GF-D8 (cell line): ENCODE measurements at places on chromosomes 3 and 15.

GRCh38 chr3:83023086-83023485 is 1261.6 kb upstream of the GBE1 start:
- no peak for DNase-seq

DNA sequence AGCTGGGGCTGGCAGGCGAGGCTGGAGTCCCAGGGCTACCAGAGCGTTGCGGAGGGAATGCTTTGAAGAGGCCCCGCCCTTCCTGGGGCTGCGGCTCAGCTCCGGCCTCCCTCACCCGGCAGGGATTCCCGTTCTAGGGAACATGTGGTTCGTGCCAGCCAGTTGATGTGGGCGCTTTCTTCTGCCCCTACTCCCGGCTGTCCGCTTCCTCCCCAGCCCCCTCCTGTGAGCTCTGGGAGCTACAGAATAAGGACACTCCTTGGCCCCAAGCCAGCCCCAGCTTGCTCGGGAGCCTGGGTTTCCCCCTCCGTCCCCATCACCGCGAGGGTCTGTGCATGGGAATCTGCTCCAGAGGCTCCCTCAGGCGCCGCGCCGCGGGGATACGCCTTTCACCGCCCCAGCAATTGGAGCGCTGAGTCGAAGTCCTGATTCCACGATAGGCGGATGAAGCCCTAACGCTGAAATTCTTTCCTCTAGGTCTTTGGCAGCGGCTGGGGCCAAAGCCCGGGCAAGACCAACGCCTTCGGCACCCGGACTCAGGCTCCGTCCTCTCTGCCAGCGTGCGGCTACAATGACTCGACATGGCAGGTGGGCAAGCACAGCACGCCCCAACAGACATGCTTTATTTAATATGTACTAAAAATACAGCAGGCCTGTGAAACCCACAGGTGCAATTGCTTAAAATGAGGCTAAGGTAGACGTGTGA is 69.5 kb downstream of the KLF15 start:
- no peak for DNase-seq

DNA sequence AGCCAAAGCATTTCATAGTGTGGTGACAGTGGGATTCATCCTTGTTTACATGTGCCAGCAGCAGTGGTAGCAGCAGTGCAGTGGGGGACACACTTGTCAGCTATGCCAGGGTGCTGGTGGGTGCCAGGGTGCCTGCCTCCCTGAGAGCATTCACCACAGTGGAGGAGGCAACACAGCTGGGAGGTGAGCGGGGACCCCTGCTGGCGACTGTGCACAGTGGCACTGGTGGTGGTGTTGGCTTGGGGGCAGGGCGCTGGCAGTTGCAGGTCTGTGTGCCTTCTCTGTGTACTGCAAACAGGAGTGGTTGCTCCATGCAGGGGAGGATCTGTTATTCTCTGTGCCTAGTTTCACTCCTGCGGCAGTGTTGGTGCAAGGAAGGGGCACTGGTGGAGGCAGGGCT is 41.2 kb downstream of the CEP63 start:
- no peak for DNase-seq

DNA sequence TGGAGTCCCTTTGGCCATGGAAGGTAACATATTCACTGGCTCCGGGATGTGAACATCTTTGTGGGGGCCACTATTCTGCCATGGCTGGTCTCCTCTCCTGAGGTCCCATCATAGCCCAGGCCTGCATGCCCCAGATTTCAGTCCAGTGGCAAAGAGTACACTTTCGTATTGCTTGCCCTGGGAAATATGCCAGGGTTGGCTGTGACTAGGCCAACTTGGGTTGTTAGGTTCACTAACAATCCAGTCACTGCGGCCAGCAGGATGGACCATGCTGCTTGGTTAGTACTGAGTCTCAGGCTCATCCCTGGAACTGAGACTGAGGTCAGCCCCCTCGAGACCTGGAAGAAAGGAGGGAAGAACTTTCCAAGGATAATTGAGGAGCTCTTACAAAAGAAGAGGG is 9.8 kb upstream of the EEFSEC start:
- no peak for DNase-seq

DNA sequence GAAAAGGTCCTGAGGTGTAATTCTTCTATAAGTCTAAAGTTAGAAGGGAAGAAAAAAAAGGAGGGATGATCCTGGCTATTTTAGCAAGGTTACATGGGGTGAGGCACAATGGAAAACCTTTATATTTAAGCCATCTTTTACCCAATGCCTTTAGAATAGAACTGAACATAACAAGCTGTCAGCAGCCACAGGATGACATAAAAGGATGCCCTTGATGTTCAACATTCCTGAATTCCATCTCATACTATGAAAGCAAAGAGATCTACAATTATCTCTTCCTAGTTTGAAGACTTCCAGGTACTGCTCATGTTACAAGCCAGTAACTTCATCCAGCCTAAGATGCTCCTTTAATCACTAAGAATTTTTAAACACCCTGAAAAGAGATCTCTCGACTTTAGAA is 26.9 kb downstream of the NEK10 start:
- no peak for DNase-seq

- no peak for DNase-seq
Measured at GRCh38 chr3:84184937-84185336, 773.9 kb upstream of the CADM2 start.

GRCh38 chr3:46252980-46253379 is 10.7 kb downstream of the CCR3 start:
- DNase-seq = no peak

- no peak for DNase-seq
Measured at GRCh38 chr15:80502782-80503181, 98.6 kb downstream of the ARNT2 start.

GRCh38 chr3:139260041-139260486 is 83.8 kb upstream of the MRPS22 start:
- DNase-seq = no peak

- DNase-seq = no peak
Measured at GRCh38 chr3:185103359-185104127, 49.3 kb downstream of the C3orf70 start.

- no peak for DNase-seq
Measured at GRCh38 chr15:23565395-23566070, at the start of gene MKRN3. TSS of gene MKRN3 (plus strand) at chr15:23565674. CDS start at chr15:23565783, 109 bp downstream.

DNA sequence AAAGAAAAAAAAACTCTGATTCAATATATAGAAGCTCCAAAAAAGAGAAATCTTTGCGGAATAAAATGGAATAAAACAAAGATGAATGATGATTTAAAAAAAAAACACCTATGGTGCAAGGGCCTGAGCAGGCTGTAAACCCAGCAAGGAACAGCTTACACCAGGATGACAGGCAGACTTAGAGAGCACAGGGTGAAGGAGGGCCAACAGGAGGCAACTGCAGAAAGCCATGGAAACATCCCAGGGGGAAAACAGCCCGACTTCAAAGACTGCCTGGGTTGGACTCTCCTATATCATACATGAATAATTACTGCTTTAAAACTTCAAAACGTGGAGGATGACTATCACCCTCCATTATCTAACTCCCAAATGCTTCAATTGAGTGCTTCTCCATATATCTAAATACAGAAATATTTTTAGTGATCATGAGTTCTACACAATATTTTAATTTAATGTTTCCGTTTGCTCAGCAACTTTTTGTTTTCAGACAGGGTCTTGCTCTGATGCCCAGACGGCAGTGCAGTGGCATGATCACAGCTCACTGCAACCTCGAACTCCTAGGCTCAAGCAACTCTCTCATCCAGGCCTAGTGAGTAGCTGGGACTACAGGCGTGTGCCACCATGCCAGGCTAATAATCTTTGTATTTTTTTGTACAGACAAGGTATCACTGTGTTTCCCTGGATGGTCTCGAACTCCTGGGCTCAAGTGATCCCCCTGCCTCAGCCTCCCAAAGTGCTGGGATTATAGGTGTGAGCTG is 456.2 kb downstream of the TBL1XR1 start:
- DNase-seq = no peak

DNA sequence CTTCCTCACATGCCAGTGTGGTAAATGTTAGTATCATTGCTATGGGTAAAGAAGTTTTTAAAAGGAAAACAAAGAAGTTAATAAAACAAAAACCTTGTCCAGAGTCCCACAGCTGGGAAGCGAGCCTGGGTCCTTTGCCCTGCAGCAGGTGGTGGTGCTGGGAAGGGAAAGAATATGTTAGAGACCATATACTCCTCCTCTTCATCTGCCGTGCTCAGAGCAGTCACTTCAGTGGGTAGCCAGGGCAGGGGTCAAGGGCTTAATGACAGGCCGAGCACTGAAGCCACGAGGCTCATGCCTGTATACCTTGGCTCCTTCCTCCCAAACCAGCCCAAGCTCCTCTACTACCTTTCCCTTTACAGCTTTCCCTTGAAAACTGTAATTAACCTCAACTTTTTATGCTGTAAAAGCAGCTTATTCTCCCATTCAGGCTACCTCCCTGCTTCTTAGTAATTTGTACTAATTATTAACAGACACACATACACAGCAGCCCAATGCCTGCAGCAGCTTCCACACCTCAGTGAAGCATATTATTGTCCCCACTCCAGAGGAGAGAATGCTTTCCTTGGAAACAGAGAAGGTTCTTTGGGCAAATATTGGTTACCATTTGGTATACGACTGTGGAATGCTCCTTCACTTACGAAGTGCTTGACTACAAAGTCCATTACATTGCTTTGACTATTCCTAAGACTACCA is 362.1 kb downstream of the EPHB1 start:
- no peak for DNase-seq

DNA sequence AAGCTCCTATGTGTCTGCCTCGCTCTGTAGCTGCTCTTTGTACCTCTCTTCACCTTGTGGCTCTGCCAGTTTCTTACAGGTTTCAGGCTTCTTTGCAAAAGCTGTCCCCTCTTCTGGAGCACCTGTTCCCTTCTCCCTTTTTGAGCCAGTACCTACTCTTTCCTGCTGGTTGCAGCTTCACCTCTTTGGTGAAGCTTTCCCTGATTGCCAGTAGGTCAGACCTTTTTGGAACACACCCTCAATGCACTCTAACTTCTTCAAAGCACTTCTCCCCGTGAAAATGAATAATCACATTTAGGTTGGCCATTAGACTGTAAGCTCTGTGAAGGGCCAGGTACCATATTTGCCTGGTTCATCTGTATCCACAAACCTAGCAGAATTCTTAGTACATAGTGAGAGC is 60.3 kb downstream of the BHLHE40 start:
- no peak for DNase-seq

- no peak for DNase-seq
Measured at GRCh38 chr15:47582233-47582632, 135.1 kb upstream of the SEMA6D start.

GRCh38 chr3:50848308-50848707 is 173.6 kb downstream of the DOCK3 start:
- no peak for DNase-seq

DNA sequence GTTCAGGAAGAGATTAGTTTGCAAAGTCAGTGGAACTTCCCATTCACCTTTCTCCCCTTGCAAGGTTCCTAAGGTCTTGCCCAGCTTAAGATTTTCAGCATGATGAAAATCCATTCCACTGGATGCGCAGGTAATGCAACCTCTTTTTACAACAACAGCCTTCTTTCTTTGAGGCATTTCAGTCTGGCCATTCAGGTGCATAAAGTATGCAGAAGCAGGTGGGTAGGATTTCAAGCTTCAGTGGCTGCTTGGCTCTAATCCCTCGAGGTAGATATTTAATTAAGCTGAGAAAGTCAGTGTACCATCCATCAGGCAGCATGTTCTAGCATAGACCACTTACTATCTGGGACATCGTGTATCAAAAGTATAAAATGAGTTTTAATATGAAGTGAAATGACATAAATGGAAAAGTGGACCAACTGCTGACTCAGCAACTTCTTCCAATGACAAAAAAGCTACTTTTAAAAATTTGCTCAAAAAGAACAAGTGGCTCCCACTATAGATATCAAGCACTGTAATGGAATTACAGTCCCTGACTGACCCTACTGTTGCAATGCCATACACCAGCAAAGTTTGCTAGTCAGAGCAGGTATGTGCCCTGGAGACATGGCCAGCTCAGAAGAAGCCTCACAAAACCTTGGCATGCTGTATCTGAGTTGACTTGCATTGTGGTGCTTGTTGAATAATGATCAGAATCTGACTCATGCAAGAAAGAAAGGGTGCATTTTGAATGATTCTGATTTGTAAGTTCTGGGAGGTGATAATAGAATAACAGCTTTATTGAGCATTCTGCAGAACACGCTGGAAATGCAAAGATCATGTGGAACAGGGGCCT is 459.9 kb upstream of the MCTP2 start:
- no peak for DNase-seq

- DNase-seq = no peak
Measured at GRCh38 chr3:176663837-176664831, 533.1 kb downstream of the TBL1XR1 start.

DNA sequence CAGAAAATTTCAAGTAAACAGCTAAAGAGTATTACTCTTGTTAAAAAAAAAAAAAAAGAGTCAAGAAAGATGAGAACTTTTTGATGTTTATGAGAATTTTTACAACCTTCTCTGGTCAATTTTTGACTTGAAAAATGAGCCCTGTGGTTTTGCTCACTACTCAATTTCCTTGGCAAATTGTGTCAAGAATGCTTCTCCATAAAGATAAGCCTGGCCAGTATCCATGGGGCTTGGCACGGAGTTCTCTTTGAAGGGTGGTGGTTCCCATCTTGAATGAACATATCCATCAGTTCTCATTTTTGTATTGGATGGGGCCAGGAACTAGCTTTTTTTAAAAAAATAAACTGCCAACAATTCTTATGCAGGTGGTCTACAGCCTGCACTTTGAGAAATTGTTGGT is 179.9 kb downstream of the RYR3 start:
- no peak for DNase-seq

DNA sequence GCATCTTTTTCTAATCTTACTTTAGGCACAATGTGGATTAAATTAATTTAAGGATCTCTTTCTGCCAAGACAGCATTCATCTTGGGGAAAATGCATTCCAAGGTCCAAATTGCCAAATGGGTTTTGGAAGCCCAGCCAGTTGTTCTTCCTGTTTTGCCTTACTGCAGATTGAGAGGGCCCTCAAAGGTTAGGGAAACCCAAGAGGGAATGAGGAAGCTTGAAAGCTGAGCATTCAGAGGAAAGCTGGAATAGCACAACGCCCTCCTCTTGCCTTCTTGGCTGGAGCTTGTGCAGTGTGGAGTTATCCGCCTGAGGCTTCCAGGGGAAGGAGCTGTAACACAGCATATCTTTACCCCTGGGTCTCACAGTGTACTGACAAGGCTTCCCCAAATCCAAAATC is 18.2 kb upstream of the SACM1L start:
- DNase-seq = no peak

DNA sequence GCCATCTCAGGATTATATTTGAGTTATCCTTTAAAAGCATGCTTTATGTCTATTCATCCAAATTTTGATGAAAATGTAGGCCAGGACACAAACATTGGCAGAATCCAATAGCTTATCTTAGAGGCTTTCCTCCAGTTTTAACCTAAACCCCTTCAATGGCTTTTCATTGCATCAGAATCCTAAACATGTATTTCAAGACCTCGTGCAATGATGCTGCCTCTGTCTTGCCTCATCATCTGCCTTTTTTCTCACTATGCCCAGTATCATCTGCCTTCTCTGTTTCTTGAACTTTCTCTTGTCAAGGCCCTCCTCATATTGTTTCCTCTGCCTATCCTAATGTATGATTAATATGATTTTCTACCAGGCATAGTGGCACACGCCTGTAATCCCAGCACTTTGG is 76.1 kb upstream of the MAP4 start:
- no peak for DNase-seq
